ENCODE measurements at places on chromosomes 1 and 21.

DNA sequence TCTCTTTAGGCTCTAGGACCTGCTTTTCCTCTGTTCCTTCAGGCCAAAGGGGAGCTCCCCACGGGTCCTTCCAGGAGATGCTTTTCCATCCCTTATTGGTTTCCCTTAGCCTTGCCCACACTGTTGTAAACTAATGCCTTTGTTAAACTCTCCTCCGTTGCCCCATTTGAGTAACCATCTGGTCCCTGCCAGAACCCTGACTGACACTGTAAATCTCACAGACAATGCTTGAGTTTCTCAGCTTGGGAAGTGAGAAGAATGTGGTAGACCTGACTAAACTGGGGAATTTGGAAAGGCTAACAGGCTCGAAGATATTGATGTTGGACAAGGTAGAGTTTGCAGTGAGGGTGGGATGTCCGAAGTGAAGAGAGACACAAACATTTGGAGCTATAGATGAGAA is 11.4 kb downstream of the AKNAD1 start:
- DNase-seq, result no peak

DNA sequence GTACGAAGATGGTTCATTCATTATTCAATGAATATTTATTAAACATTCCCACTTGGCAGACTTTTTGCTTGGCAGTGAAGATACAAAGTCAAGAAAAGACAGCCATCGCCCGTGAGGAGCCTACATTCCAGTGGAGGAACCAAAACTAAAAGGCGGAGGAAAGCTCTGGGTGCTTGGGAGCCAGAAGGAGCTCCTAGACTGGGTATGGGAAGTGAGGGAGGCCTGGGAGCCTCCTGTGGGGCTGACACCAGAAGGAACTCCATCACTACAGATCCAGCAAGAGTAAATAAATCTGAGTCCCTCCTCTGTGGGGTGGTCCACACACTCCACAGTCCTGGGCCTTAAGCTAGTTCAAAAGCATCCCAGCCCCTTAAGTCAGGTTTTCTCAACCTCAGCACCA is 14.9 kb downstream of the RNASEL start:
- DNase-seq, result no peak

DNA sequence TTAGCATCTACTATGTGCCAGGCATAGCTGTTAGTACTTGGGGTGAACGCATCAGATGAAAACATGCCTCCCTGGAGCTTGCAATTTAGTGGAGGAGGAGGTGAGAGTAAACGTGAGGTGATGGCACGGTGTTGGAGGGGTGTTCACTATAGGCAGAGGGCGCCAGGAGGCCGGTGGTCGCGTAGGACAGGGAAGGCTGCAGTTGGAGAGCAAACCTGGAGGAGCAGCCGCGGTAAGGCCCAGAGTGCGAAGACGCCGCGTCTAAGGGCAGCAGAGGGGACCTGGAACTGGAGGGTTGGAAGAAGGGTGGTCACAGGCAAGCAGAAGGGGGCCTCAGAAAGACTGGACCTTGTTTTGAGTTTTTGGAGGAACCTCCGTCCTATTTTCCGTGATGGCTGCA is 30.2 kb upstream of the TRIM17 start:
- DNase-seq, result no peak

DNA sequence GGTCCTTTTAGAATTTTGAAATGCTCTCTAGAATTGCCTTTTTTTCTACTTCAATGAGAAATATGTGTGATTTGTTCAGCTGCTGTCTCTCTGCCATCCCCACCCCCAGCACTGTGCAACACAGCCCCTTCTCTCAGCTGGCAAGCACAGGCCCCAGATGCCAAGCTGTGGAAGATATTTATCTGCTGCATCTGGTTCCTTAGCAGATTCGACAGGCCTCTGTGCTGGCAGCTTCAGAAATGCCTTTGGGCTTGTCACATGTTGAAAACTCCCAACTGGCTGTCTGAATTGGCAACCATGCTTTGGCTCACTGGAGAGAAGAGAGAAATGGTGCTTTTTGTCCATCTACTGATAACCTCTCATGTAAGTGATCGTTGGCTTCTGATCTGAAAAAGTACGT is 206.7 kb upstream of the C1orf87 start:
- no peak for DNase-seq

DNA sequence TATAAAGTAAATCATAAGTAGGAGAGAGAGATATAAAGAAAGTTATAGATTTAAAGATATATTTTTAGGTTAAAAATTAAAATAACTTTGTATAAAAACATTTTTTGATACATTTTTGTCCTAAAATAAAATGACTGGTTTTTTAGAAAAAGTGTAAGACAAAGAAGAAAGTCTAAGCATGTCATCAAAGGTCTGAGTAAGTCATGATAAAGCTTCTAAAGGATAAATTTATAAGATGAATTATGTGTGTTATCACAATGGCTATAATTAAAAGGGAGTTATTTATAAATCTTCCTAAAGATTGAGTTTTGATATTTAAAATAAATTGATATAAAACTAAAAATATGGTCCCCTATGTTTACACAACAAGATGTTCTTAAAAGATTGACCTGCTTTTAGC is 370.9 kb downstream of the PTPRU start:
- no peak for DNase-seq

GRCh38 chr1:213075725-213076124 is 24.7 kb downstream of the RPS6KC1 start:
- no peak for DNase-seq

GRCh38 chr1:27476237-27476636 is 13.7 kb downstream of the WASF2 start:
- DNase-seq, result no peak

Measured in activated naive CD4-positive, alpha-beta T cell (primary cell).